ENCODE measurements at places on chromosomes 3 and 15.

- DNase-seq: no peak
These were observed 6.8 kb upstream of the RARRES1 start for GRCh38 chr3:158739078-158739477.

DNA sequence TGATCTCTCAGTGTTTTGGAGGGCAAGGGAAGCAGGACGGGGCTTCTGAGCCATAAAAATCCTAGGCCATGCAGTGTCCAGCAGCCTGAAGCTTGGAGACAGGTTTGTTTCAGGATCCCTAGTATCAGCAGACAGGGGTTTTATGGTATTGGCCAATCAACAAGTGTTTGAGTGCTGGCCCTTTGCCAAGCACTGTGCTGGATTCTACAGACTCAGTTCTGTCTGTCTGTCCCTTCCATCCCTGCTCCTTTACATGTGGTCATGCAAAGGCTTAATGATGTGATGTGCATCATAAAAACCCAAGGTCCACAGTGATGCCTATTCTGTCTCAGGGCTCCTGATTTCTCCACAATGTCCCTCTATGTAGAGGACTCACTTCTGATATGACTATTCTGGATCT, 184.1 kb downstream of the LRTM1 start:
- no peak for DNase-seq

DNA sequence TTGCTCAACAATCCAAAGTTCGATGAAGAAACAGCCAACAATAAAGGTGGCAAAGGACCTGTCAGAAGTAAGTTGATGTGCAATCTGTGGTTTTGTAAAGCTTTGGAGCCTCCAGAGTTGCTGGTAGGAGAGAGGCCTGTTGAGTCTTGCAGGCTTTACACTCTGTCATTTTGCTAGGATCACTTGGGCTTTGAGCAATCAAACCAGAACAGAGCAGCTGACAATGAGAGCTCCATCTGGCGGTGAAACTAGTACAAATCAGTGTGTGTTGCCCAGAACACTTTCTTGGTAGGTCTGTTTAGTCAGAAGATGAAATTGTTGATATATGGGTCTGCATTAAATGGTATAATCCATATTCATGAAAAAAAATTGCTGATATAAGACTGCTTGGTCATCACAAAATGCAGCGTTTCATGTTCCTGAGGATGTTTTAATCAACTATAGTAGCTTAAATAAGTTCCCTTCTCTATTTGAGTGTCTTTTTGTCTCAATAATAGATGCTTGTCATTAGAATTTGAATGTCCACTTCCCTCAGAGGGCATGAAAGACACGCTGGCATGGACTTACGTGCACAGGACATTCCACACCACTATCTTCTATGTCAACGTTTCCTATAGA, 25.7 kb downstream of the TMOD2 start:
- peak; percentile 82 for DNase-seq

DNA sequence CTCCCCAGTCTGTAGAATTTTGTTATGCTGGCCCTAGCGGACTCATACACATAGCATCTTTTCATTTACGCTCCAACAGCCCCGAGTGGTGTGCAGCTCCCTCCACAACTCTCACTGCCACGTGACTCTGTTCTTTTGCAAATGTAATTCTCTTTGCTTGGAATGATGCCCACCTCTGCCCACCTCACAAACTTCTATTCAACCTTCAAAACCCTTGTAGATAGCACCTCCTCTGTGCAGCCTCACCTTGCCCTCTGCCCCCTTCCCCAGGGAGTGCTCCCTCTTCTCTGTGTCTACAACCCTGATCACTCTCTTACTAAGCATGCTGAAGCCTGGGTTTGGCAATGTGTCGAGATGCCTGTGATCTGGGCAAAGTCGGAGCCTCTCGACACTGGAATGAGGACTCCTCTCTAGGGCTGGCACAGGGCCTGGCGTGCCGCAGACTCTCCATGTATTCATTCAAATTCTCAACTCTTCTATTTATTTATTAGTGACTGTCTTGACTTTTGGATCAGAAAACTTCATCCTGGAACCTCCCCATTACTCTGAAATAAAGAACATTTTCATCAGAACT, 73.5 kb downstream of the MGLL start:
- no peak for DNase-seq

- peak; percentile 26 for DNase-seq
These were observed 892 bp downstream of the NMD3 start for GRCh38 chr3:161221806-161222600.

GRCh38 chr15:74960286-74960685, 3.7 kb upstream of the RPP25 start:
- DNase-seq: no peak

DNA sequence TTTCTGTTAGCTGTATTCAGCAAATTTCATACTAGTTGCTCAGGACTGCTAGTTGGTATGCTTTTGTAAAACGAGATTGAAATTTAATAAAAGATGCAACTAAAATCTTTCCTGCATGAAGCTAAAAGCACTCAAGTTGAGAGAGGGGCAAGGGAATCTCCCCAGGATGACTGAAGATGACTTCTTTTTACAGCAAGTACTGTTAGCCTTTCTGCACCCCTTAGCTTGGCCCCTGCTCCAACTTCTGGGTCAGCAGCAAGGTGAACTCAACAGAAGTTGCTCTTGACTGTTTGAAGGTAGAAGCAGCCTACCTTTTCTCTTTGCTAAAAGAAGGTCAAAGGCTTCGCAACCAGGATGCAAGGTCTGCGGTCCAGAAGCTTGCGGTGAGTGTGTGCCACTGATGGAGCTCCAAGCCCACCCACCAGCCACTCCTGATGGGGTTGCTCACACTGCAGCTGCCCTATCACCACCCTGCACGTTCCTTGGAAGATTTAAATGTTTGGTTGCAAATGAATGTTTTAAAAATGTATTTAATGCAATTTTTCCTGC, 32.5 kb downstream of the NME9 start:
- no peak for DNase-seq

- no peak for DNase-seq
These were observed 270.6 kb upstream of the HES1 start for GRCh38 chr3:193865339-193865738.

DNA sequence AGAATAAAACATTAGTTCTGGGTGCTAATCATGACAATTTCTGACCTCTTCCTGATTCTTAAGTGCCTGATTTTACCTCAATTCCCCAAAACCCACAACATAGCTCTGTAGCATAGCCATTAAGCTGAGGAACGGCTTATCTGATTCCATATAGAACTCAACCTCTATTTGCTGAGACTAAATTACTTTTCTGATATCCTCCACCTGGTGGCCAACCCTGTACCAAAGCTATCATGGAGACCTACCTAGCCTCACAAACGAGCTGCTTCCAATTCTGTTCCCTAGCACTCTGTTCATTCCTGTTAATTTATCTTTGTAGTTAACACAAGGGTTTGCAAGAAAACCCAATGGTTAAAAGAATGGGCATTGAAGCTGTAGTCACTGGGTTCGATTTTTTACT, 245.2 kb downstream of the PLOD2 start:
- no peak for DNase-seq

GRCh38 chr3:22933841-22934116, 269.3 kb upstream of the UBE2E2 start:
- no peak for DNase-seq

DNA sequence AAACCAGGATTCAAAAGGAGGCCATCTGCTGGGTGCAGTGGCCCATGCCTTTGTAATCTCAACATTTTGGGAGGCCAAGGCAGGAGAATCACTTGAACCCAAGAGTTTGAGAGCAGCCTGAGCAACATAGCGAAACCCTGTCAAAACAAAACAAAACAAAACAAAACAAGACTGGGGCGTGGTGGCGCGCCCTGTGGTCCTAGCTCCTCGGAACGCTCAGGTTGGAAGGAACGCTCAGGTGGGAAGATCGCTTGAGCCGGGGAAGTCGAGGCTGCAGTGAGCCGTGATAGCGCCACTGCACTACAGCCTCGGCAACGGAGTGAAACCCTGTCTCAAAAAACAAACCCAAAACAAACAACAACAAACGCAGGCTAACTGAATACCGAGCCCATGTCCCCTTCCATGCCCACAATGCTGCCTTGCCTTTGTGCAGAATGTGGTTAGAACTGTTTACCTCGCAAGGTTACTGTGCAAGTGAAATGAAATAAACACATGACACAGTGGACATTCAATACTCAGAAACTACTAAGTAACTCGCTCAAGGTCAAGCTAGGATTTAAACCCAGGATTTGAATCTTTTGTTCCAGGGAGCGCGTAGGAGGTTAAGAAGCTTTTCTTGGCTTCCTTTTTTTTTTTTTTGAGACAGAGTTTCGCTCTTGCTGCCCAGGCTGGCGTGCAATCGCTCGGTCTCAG, 766 bp upstream of the EMC4 start:
- DNase-seq: no peak

DNA sequence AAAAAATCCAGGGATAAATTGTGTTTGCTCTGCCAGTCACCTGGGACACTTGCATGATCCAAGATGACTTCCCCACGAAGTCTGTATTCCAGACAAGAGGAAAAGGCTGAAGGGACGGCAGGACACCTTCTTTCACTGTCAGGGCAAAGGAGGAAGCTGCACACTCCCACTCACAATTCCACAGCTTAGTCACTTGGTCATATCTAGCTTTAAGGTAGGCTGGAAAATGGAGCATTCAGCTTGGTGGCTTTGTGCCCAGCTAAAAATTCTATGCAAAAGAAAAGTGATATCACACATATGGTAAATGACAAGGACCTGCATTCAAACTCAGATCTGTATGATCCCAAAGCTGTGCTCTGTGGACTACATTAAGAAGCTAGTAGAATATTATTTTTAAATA, 109.2 kb upstream of the TPM1 start:
- no peak for DNase-seq
